ENCODE measurements at places on chromosomes 16 and 17. TPM values are rescaled to one million over a fixed set of nuclear protein-coding genes. Genes with fewer than 3 reads are reported as not detected.

DNA sequence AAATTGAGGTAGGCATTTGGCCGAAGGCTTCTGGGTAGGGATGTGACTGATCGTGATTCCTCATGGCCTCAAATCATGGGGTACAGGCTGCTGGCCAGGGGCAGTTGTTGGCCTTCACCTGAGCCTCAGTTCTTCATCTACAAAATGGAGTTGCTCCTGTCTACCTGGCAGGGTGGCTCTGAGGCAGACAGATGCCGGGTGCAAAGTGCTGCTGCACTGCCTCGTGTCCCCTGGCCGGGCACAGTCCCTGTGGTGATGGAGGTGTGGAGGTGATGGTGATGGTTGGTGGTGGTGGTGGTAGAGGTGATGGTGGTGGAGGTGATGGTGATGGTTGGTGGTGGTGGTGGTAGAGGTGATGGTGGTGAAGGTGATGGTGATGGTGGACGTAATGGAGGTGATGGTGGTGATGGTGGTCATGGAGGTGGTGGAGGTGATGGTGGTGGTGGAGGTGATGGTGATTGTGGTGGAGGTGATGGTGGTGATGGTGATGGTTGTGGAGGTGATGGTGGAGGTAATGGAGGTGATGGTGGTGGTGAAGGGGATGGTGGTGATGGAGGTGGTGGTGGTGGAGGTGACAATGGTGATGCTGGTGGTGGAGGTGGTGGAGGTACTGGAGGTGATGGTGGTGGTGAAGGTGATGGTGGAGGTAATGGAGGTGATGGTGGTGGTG is 52.6 kb downstream of the RNF213 start:
- DNase-seq: no peak

GRCh38 chr16:54462151-54462651 is 175.6 kb upstream of the IRX3 start:
- DNase-seq: no peak

DNA sequence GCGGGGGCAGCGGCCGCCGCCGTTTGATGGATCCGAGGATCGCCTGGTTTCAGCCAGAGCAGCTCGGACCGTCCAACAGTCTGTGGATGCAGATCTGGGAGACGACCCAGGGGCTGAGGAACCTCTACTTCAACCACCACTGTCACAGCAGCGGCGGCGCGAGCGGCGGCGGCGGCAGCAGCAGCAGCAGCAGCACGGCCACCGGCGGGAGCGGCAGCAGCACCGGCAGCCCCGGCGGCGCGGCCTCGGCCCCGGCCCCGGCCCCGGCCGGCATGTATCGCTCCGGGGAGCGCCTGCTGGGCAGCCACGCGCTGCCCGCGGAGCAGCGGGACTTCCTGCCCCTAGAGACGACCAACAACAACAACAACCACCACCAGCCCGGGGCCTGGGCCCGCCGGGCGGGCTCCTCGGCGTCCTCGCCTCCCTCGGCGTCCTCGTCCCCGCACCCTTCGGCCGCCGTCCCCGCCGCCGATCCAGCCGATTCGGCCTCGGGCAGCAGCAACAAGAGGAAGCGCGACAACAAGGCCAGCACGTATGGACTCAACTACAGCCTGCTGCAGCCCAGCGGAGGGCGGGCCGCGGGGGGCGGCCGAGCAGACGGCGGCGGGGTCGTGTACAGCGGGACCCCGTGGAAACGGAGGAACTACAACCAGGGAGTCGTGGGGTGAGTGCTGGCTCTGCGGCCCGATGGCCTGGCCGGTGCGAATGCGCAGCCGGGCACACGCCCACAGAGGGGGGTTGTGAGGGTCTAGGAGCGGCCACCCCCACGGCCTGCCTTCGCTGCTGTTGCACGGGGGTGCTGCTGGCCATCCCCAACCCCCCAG is 702 bp downstream of the TENT4B start:
- no peak for DNase-seq

DNA sequence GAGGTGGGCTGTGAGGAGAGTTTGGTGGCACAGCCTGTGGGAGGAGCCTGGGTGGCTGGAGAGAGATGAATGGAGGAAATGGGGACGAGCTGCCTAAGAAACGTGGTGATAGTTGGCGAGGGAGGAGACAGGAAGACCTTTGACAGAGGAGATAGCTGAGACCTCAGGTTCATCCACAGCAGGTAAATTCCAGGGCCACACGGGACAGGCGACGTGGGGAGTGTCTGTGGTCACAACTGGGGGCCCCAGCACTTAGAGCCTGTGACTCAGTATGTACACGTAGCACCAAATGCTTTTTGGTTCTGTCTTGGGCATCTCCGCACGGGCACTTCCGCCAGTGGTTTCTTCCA is 7.7 kb downstream of the MINK1 start:
- no peak for DNase-seq

DNA sequence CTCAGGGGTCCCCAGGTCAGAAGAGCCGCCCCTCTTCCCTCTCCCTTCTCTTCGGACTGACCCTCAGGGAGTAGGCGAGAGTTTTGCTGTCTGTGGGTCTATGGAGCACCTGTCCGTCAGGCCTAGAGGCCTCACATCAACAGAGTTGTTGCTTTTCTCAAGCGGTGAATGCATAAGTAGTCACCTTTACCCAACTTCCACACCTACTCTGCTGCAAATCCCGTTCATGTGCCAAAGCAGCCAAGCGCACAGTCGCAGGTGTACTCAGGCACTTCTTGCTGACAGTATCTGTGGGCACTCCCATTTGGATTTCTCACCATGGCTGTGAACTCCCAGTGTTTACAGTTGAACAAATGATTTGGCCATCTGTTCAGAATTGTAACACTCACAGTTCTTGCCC is 4.0 kb upstream of the FA2H start:
- DNase-seq: no peak

Gene DPEP3
- total RNA-seq: not detected
